ENCODE measurements at places on chromosomes 3 and 15. TPM values are rescaled to one million over a fixed set of nuclear protein-coding genes. Genes with fewer than 3 reads are reported as not detected.

DNA sequence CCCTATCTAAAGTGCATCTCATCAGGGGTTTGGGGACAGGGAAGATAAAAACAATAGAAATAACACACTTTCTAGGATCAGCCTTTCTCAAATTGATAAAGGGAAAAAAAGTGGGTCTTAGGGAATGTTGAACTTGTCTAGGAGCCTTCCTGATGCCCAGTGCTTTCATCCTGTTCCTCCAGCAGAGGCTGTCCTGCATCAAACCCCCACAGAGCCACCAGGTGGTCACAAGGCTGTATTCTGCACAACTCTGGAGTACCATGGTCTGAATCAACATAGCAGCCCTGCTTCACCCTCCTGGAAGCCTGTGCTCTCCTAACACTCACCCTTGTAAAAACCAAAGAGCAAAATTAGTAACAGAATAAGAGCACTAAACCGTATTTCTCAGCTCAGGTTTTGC is 118.5 kb upstream of the SLC25A36 start:
- DNase-seq: no peak

C3orf70 gene
- under 0.01 TPM for total RNA-seq

GRCh38 chr15:36609793-36610192 is 30.4 kb downstream of the CDIN1 start:
- no peak for DNase-seq

GRCh38 chr15:78988361-78988911 is 43.6 kb upstream of the CTSH start:
- DNase-seq: peak; percentile 81

- no peak for DNase-seq
These were observed 46.6 kb upstream of the ARPP21 start for GRCh38 chr3:35592589-35593295.
